Activated CD8-positive, alpha-beta memory T cell treated with anti-CD3 and anti-CD28 coated beads, Interleukin-2, amount 10 ng/mL, durations not matched to agents 7 days and 5 days (primary cell): ENCODE measurements at places on chromosomes 2 and 18. TPM values are rescaled to one million over a fixed set of nuclear protein-coding genes. Genes with fewer than 3 reads are reported as not detected.

GRCh38 chr2:139790807-139791752, 1010.9 kb upstream of the NXPH2 start:
- no peak for DNase-seq

DNA sequence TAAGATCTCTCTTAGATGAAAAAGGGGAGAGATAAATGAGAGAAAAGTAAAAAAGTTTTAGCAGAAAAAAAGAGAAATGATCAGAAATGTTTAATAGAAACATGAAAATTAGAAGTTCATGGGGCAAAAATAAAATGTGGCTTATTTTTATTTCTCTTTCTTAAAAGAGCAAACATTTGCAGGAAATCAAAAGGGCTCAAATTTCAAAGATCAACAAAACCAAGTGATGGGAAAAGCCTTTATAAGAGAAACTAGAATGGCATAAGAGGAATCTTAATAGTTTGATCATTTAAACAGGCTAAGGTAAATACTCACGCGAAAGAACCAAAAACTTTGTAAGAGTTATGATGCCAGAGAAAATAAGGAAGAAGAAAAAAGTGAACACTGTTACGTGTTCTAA, 23.3 kb upstream of the DAW1 start:
- no peak for DNase-seq

- DNase-seq: no peak
Measured at GRCh38 chr2:20434588-20435294, 12.1 kb upstream of the RHOB start.

DNA sequence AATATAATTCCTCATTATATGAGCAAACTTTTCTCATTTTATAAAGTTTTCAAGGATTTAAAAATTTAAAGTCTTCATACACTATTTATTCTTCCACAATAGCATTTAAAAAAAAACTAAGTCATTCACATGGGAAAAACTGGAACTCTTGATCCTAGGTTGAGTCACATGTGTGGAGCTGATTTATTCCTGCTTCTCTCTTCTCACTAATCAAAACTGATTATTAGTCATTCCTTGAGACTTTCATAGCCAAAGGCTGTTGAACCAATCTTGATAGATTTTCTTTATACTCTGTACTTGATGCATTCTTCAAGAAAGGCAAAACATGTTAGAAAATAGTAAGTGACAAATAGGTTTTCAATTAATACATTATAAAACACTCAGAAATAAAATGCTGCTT, 27.4 kb downstream of the NR4A2 start:
- DNase-seq: no peak

DNA sequence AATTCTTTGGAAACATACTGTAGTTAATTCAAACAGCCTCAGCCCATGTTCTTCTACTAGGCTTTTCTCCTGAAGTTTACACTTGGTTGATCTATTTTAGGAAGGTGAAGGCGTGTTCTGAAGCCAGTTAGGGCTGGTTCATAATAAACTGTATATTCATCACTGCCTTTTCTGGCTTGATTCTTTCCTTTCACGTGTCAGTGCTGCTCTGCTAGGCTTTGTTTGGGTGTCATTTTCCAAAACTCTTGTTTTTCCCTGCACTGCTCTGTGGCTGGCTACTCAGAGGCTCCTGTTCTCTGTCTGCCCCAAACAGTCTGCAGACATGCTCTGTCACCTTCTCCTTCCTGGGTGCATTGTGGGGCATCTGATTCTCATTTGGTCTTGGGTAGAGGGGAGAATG, 136.1 kb downstream of the PARD3B start:
- no peak for DNase-seq

DNA sequence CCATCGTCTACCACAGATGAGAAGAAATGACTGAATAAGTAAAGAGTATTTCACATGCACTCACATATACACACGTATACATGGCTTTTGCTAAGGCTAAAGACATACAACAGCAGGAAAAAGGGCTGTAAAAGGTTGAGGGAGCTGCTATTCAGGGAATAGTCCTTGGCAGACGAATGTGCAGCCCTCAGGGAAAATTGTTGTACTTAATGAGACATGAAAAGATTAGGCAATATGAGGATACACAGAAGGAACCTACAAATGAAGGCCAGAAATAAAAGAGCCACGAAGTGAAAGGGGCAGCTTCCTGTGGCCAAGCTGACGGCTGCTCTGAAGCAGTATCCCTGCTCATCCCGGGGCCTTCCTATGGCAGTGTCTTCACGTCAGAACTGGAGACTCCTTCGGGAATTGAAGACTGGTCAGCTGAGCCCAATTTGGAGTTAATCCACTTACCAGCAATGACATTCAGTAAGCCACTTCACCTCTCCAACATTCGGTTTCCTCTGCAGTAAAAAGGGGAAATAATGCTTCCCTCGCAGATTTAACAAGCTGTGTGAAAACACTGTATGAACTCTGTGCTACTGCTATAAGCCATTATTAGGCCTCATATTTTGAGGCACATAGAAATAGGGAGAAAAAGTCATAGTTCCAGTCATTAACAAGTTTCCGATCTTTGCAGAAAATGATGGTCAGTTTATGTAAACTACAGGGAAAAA, 221.8 kb downstream of the STK39 start:
- DNase-seq: no peak

DNA sequence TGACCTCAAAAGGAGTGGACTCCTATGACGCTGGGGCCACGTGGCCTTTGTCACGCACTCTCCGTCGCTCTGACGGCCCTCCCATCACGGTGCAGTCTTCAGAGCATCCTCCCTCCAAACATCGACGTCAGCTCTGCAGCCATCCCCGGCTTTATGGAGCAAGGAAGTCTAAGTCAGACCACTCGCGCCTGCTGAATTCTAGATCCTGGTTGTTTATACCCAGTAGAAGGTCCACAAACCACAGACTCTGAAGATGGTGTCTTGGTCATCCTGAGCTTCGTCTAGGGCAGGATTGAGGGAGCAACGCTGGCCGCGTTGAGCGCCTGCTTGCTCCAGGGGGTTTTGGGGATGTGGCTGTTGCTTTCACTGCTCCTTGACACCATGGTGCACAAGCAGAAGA, 228.0 kb upstream of the SALL3 start:
- no peak for DNase-seq

KLHL29 gene
- 0.12 TPM for total RNA-seq

RSAD2 gene
- 83.0 TPM for total RNA-seq

UGT1A10 gene
- total RNA-seq: not detected

ZNF397 gene
- total RNA-seq: 13.1 TPM
